Fibroblast of the aortic adventitia (primary cell): ENCODE measurements at places on chromosomes 13 and 19. TPM values are rescaled to one million over a fixed set of nuclear protein-coding genes. Genes with fewer than 3 reads are reported as not detected.

The ZNF665 gene
- 2.4 and 2.9 TPM in 2 replicates for total RNA-seq

GRCh38 chr19:16604615-16605014 is 23.4 kb downstream of the MED26 start:
- DNase-seq: no peak

DNA sequence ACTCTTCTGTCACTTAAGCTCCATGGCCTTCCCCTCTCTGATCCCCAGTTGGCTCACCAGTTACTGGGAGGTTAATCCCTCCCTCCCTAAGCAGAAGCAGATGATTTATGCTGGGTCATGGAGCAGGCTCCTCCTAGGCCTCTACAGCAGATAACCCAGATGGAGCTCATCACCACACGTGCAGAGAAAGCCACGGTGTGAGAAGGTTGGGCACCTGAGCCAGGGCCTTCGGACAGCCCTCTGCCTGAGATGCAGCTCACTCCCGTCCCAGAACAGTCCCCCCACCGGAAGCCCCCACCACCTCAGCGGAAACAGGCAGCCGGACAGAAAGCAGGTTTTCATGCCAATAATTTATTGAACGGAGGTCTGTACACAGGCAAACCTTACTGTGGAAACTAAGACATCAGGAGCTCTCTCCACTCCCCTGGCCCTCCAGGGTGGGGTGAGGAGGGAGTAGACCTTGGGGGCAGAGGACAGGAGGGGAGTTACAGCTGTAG is 9.8 kb downstream of the ZNF526 start:
- no peak for DNase-seq

DNA sequence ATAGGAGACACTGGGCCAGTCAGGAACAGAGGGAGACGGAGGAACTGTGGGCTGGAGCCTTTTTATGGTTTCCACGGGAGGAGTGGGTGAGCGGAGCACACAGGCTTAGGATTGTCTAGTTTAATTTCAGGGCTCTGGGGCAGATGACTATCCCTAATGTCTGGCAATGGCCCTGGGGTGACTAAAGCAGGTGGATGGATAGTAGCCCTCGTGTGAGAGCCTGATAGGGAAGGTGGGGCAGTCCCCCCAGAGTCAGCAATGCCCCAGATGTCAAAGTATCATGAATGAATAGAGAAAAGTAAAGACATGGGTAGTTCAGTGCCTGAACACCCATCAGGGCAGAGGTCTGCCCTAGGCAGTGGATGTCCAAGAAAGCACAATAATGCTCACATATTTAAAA is 94.2 kb downstream of the ZDHHC20 start:
- no peak for DNase-seq

DNA sequence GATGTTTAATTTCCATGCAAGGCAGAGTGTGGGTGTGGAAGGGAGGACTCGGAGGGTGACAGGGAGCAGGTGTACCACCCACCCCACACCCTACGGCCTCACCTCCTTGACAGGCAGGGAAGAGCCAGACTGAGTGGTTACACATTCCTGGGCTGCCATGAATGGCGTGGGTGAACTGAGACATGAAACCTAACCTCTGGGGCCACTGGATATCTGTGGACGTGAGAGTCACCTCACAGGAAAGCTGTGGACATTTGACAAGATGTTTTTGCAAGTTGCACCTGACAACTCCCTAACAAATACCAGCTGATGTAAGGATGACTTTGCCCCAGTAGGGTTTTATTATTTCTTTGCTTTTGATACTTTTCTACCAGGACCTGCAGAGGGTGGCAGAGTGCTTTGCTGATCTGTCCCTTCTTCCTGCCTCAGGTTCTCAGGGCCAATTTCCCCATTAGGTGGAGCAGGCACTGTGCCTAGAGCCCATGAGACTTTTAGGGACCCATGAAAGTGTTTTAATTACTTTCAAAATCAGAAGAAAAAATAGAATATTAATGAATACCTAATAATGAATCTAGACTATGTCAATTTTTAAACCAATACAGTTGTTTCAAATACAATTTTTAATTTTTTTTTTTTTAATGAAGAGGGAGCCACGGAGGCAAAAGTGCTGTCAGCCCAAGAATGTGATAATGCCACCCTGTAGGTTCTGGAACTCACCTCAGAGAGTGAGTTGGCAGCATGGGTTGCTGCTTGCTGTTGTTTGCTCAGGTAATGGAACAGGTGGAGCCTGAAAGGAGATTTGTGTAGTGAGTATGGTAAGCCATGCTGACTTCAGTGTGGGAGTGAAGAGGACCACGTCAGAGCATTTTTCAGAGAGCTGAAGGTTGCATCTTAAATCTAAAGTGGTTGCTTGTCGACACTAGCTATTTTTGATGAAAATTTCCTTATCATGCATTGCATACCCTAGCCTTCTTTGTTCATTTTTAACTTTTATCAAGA is 58.0 kb upstream of the CYSLTR2 start:
- peak; percentile 83 for DNase-seq

DNA sequence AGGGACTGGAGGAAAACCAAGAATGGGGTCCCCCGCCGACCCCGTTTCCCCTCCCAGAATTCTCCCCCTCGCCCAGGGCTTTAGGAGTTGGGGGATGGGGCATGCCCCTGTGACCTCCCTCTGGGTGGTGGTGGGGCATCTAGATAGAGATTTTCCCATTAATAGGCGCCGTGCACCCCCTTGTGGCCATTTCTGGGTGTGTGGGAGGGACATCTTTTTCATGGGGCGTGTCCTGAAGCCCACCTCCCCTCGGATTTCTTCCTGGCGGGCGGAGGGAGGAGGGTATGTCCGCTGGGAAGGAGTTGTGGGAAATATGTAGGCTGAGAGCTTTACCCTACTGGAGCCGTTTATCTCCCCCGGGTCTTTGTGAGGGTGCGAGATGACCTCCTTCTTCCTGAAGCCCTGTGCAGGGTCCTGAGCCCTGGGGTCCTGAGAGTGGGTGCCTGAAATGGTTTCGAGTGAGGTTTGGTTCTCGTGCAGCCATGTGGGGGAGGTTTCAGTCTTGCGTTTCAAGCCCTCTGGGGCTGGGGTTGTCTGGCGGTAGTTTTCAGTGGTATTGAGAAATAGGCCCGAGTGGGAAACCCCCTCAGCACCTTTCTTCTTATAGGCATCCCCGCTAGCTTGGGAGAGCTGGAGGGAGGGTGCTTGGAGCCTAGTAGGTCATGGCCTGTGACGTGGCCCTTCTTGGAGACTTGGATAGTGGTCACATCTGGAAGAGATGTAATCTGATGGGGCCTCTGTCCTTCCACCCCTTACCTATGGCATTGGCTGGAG is 1.0 kb downstream of the PRMT1 start:
- DNase-seq: peak; percentile 58

- DNase-seq: no peak
Observed at GRCh38 chr13:92873029-92873428, 353.6 kb upstream of the GPC6 start.

The SPACA6 gene
- total RNA-seq: 5.3 and 8.5 TPM in 2 replicates

DNA sequence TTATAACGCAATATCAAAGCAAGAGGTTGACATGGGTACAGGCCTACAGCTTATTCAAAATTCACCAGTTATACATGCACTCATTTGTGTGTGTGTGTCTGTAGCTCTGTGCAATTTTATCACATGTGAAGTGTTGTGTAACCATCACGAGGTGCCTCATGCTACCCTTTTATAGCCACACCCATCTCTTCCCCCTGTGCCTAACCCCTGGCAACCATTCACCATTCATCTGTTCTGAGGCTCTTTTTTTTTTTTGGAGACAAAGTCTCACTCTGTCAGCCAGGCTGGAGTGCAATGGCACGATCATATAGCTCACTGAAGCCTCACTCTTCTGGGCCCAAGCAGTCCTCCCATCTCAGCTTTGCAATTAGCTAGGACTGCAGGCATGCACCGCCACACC is 78.4 kb downstream of the DPF1 start:
- DNase-seq: peak; percentile 88

GRCh38 chr19:3210347-3211017 is 14.0 kb upstream of the CELF5 start:
- DNase-seq: peak; percentile 9

DNA sequence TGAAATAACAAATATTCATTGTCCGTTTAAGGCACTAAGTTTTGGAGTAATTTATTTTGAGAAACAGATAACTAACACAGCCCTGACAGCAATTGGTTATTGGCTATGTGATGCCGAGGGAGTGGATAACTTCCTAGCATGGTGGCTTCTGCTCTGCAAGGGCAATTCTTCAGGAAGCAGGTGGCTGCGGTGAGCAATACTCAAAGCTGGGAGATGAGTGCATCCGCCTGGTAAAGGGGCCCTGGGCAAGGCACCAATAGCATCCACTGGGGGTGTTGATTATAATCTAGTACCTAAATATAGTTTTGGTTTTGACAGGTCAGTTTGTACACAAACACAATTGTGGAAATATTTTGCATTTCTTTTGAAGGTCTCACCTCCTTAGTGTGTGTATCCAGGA is 41.0 kb downstream of the CCDC70 start:
- no peak for DNase-seq

The CAPN12 gene
- 0.18 TPM in 1 of 2 replicates, not detected in the other for total RNA-seq

The LGALS14 gene
- total RNA-seq: not detected in 2 replicates

DNA sequence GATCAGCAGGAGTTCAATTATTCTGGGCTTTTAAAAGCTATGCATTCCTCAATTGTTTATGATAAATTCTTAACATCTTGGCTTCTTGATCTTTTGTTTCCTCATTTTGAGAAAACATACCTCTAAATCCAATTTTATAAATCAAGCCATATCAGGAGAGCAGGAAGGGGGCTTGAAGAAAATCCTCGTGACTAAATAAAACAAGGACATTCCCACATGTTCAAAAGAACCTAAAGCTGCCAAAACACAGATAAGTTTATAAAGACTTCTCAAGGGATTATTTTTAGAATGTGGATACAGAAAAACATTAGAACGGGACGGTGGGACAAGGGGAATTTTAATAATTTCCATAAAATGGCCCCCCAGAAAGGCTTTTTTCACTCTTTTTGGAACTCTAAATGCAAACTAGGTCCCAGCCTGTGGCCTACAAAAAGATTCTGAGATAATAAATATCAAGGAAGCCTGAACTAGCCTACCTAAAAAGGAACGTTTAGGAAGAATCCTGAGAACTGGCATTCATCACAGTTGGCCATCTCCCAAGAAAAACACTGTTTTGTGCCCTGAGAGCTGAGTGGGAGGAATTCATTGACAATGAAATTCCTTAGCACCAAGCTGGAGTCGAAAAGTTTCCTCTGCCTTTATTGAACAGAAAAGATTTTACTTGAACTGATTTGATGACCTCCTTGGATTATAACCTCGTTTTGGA is 30.1 kb downstream of the ZAR1L start:
- peak; percentile 86 for DNase-seq

GRCh38 chr13:21075379-21076249 is 14.2 kb upstream of the LATS2 start:
- DNase-seq: no peak

DNA sequence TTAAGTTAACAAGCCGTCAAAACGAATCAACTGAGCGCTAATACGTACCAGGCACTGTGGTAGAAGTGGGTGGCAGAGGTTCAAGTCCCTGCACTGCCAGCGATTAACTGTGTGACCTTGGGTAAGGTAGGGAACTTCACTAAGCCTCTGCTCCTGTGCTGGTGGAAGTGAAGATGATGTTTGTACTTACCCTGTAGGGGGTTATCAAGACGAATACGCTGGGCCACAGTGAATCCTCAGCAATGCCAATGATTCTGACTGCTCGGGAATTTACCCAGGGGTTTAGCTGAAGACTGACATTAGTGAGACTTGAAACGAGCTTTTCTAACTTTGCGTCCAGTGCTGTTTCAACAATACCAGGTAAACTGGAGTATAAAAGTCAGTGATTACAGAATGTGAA is 305.3 kb downstream of the FGF9 start:
- no peak for DNase-seq

The SULT2B1 gene
- not detected in 2 replicates for total RNA-seq

The C13orf42 gene
- total RNA-seq: not detected in 2 replicates

DNA sequence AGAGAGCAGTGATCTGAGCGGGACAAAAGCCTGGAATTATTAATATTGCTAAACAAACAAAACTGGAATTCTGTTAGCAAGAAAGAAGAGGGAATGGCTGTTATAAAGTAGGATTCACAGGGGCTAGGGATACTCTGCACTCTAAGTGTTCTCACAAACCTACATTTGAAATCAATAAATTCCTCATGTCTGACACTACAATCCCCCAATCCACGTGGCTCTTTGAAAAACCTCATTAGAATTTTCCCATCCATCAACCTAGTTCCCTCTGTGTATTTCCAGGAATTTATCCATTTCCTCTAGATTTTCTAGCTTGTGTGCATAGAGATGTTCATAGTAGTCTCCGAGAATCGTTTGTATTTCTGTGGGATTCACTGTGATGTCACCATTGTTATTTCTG is 307.5 kb downstream of the RBM26 start:
- no peak for DNase-seq

The ZIC5 gene
- not detected in 2 replicates for total RNA-seq

- no peak for DNase-seq
Observed at GRCh38 chr13:112150352-112150751, 83.4 kb downstream of the SOX1 start.

- DNase-seq: no peak
Observed at GRCh38 chr13:73665261-73665660, 468.9 kb downstream of the KLF12 start.

DNA sequence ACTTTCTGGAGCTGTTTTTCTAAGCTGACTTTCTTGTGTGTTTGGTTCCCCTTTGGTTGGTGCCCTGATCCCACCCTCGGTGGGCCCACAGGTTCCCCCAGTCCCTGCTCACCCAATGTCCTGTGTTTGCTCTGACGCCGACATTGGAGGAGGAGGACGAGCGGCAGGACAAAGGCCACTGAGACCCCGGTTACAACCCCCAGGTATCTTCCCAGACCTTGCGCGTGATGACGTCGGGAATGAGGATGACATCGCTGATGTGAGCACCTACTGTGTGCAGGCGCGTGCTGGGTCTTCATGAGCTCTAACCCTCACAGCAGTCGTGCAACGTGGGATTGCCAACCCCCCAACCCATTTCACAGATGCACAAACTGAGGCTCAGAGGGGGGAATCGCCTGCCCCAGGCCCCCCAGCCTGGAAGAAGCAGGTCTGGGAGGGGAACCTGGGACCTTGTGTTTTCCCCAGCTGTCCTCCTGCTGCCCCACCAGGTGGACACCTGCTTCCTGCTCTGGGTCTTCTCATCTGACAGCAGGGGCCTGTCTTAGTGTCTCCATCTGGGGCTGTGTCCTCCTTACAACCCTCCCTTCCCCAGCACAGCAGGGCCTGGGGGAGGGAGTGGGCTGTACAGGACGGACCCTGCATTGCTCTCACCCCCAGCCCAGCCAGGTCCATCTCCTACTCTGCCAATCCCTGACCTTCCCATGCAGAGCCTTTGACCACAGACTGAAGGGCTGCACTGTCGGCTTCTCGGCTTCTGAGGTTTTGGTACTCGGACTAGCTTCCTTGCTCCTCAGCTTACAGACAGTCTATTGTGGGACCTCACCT is 4.7 kb upstream of the LILRA6 start:
- DNase-seq: no peak

The LILRA6 gene
- not detected in 2 replicates for total RNA-seq

- DNase-seq: no peak
Observed at GRCh38 chr19:47414469-47414868, 4.9 kb downstream of the MEIS3 start.

GRCh38 chr19:1401138-1401888 is at the start of gene GAMT:
Gene GAMT, minus strand, starts transcription at chr19:1401542. Its CDS starts 66 bp downstream, at chr19:1401476.
- no peak for DNase-seq
